ENCODE measurements at places on chromosomes 6 and 20.

DNA sequence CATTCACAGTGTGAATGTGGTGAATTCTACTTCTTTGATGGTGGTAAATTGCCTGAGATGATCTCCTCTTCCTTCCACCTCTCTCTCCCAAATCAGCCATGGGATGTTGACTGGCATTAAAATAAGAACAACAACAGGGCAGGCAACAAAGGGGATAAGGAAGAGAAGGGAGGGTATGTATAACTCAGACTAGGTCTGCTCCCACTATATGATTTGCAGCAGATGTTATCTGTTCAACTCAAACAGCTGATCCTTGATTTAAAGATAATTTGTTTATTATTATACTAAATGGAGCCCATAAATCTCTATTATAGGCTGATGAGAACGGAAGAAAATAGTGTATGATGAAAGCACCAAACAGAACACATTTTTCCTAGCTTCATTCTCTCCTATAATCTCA lies 262.0 kb downstream of the BTBD3 start:
- DNase-seq, result no peak

GRCh38 chr20:34927736-34928135 lies 27.9 kb downstream of the GSS start:
- no peak for DNase-seq

DNA sequence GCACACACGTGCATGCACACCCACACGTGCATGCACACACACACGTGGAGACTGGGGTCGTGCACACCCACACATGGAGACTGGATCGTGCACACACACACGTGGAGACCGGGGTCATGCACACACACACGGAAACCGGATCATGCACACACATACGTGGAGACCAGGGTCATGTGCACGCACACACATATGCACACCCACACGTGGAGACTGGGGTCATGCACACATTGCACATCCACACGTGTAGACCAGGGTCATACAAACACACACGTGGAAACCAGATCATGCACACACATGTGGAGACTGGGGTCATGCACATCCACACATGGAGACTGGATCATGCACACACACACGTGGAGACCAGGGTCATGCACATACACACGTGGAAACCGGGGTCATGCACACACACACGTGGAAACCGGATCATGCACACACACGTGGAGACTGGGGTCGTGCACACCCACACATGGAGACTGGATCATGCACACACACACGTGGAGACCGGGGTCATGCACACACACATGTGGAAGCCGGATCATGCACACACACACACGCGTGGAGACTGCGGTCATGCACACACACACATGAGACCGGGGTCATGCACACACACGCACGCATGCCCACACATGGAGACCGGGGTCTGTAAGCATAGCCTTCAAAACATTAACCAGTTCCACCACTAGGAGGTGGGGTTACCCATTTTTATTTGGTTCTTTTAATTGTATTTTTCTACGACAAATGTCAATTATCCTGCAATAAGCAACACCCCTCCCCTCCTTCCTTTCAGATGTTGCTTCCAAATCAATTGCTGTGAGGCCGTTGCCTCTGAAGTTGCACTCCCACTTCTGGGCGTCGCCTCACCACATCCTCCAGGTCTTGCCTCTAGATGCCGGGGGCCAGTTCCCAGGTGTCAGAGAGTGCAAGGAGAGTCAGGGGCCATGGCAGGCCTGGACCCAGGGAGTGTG lies 95.8 kb downstream of the TMEM242 start:
- no peak for DNase-seq

GRCh38 chr6:110067837-110068591 lies 89.9 kb downstream of the GPR6 start:
- no peak for DNase-seq

DNA sequence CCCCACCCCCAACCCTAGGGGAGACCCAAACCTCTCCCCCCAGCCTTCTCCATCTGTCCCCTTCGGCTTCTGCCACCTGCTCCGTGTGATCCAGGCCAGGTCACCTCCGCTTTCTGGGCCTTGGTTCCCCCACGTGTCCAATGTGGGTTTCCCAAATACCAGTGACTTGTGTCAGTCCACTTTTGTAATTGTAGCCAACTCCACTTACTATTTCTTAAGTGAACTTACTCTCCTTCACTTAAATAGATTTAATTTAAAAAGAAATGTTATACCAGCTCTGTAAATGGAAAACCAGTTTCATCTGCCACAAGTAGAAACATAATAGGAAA lies 10.0 kb upstream of the FAM110A start:
- DNase-seq, result no peak

- no peak for DNase-seq
Observed at GRCh38 chr6:124573953-124574352, 388.3 kb upstream of the RNF217 start.

GRCh38 chr20:59042796-59043631 lies 428 bp upstream of the PRELID3B start:
- peak; percentile 96 for DNase-seq

DNA sequence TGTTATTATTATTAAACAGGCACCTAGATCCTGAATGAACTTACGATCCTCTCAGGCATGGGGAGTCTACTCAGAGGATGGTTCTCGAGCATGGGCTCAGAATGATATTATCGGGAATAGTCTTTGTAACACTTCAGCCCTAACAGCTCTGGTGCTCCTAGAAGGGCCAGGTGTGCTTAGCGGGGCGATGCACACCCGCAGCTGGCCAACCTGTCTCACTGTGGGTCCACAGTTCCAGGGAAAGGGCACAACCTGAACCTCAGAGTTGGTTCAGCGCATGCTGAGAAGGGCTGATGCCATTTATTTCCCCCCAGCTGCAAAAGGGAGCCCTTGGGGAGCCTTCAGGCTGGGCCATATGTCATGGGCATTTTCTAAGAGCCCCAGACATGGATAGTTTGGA lies 26.2 kb downstream of the RRAGD start:
- DNase-seq, result no peak

DNA sequence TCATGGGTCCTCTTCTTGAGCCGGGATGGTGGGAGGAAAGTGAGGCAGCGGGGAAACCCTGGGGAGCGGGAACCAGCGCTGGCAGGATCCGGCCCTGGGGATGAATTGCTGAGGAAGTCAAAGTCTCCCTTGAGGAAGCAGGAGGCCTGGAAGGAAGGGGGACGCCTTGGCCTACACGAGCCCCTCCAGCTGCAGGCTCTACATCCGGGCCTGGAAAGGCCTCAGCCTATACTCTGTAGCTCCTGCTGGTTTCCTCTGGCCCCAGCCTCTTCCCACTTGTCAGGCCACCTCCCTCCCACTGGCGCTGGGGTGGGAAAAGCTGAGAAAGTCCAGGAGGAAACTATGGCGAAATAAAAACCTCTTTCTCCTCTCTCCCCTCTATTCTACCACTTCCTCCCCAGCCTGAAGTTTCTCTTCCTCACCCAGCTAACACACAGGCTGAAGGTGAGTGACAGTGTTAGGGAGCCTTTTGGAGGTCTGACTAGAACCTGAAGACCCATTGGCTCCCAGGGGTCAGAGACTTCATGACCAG lies 14.9 kb downstream of the TREML2 start:
- DNase-seq, result no peak

DNA sequence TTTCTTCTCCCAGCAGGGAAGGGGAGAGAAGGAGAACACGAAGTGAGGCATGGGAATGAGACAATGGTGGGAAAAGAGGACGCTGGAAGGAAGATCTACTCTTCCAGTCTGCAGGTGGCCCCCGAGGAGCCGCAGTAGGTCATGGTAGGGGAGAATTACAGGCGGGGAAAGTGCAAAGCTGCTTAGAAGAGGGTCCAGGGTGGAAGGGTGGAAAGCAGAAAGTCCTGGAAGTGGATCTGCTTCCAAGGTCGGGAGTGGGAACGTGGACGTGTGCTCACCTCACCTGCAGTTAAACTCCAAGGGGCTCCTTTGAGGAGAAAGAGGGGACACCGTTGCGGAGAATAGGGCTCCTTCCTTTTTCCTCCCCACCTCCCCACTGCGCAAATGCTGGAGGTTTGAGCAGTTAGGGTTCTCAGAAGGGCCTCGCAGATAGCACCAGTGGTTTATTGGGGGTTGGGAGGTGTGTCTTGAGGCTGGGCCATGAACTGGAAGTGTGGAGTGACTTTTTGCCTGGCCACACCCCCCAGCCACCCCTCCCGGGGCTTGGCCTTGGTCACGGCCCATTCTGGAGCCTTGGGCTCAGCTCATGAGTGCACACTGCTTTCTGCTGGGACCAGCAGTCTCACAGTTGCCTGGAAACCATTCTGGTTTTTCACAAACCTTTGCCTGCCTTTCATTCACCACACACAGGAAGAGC lies 100.4 kb upstream of the MLN start:
- peak; percentile 29 for DNase-seq

DNA sequence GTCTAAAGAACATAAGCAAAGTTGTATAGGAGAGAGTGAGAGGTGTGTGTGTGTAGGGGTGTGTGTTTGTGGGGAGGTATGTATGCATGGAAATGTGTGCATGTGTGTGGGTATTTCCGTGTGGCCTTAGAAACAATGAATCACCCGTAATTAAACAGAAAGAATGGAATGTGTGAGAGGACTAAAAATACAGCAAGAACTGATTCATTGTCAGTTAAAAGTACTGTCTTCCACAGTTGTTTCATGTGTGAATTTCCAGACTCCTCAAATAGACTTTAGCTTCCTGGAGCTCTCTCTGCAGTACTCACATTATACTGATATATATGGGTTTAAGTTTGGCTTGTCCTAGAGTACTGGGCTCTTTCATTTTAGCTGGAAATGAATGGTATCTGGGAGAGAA lies 145.7 kb downstream of the RIMS1 start:
- no peak for DNase-seq

DNA sequence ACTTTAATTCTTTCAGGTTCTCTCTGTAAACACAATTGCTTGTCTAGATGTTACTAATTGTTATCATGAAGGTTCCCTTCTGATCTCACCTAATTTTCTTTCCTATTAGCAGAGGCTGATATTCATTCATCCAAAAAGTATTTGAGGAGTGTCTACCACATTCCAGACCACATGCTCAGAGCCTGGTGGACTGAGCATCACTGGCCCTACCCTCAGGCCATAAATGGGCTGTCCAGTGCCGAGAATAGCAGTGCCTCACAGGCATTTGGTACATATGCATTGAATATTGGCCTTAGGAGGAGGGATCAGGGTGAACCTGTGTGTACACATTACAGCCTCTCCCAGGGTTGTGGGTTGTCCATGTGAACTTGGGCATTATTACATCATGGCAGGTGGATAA lies 40.4 kb upstream of the PRELID3B start:
- no peak for DNase-seq

DNA sequence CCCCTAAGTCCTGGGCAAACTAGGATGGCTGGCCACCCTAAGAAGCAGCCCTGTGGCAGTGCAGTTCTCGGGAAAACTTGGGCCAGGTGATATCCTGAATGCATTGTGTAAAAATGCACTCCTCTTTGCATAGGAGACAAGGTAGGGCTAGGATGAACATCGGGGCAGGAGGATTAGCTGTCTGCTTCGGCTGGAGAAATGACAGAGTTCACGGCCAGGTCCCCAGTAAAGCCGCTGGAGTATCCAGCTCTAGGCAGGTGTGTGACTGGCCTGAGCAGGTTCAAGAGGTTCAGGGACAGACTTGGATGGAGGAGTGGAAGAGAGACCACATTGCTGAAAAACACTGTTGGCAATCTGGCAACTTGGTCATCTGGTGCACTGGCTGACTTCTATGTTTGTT lies 26.4 kb downstream of the DTD1 start:
- DNase-seq, result no peak

GRCh38 chr6:3208098-3208774 lies 19.2 kb downstream of the TUBB2B start:
- peak; percentile 61 for DNase-seq

DNA sequence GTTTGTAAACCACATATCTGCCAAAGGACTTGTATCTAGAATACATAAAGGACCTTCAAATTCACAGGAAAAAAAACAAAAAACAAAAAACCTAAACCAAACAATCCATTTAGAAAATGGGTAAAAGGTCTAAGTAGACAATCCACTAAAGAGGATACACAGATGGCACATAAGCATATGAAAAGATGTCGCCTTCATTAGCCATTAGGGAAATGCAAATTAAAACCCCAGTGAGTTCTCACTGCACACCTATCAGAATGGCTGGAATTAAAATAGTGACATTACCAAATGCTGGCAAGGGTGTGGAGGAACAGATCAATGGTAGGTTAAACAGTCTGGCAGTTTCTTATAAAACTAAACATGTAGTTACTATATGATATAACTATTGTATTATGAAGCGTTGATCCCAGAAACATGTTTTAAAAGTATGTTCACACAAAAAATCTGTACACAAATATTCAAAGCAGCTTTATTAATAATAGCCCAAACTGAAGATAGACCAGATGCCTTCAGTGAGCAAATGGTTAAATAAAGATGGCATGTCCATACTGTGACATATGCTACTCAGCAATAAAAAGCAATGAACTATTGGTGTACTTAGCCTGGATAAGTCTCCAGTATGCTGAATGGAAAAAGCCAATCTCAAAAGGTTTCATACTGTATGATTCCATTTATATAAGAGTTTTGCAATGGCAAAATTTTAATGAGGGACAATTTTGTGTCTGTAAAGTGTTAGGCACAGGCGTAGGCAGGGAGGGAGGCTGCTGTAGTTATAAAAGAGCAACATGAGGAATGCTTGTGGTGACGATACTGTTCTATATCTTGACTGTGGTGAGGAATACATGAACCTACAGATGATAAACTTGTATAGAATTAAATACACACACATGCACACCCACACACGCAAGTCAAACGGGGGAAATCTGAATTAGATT lies 43.9 kb downstream of the PLCB1 start:
- DNase-seq, result no peak

- DNase-seq, result no peak
Observed at GRCh38 chr6:118179048-118179447, 272.0 kb downstream of the SLC35F1 start.

DNA sequence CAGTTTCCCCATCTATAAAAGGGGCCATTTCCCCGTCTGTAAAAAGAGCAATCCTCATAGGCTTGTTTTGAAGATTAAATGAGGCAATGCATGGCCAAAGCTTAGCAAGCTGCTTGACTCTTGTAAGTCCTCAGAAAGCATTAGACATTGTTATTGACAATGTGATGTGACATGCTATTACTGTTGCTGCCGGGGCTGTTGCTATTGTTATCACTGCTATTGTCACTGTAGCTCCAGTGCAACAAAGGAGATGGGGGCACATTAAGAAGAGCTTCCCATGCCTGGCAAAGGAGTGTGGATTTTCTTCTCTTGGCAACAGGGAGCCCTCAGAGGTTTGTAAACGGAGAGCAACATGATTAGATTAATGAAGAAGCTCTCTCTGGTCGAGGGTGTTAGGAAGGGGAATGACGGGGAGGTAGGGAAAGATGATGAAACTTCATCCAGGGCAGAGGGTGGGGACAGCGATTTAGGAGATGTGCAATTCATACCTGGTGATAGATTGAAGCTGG lies 33.1 kb upstream of the FAM83D start:
- no peak for DNase-seq

GRCh38 chr6:111347589-111347988 lies 135.4 kb downstream of the REV3L start:
- no peak for DNase-seq

- DNase-seq, result no peak
Observed at GRCh38 chr20:19482726-19483125, 270.3 kb downstream of the SLC24A3 start.

- DNase-seq, result no peak
Observed at GRCh38 chr6:142857796-142858555, 87.0 kb downstream of the HIVEP2 start.

GRCh38 chr20:6140947-6141346 lies 18.1 kb upstream of the FERMT1 start:
- DNase-seq, result no peak

- DNase-seq, result no peak
Observed at GRCh38 chr6:160010067-160010466, 41.2 kb downstream of the IGF2R start.
